ENCODE measurements at places on chromosomes 1 and 21. TPM values are rescaled to one million over a fixed set of nuclear protein-coding genes. Genes with fewer than 3 reads are reported as not detected.

DNA sequence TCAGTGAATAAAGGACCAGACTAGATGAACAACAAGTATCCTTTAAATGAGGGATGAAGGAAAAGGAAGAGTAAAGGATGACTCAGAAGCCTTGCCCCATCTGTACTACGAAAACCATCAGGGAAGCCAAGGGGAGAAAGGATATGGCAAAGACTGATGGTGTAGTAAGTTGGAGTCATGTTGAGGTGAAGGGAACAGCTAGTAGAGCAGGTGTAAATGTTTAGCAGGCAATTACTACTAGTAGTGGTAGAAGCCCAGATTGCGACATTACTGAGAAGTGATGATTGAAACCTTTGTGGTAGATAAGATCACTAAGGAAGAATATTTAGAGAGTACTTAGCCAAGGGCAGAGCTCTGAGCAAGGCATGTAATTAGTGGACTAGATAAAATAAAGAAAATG lies 84.0 kb downstream of the PHTF1 start:
- H3K27ac ChIP-seq, result no peak overlapping the region
- H3K27me3 ChIP-seq, result no peaks in the 10 kb centered on the region
- DNase-seq, result no peak
- H3K4me1 ChIP-seq, result no peaks in the 10 kb centered on the region

DNA sequence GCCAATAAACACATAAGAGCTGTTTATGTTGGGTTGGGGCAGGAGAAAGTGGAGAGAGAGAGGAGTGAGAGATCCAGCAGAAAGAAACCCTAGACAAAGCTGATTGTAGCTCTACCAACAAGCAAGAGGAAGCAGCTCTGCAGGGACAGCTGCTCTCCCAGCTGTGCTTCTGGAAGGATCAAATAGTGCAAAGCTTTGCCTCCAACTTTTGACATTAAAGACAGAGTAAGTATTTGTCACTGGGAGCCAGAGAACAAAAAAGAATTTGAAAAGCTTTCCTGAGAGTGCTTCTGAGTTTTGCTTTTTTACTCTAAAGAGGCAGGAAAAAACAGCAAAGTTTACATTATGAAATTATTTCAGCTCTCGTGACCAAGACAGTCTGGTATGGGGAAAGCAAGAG lies 28.5 kb upstream of the C1orf198 start:
- DNase-seq, result no peak
- no peaks in the 10 kb centered on the region for H3K4me1 ChIP-seq
- H3K36me3 ChIP-seq, result no peaks in the 10 kb centered on the region
- H3K27ac ChIP-seq, result no peak overlapping the region
- no peaks in the 10 kb centered on the region for H3K27me3 ChIP-seq

HPDL gene
- 8.7 TPM for total RNA-seq

GRCh38 chr1:55143684-55144083 lies 71.5 kb downstream of the USP24 start:
- H3K4me1 ChIP-seq, result no peaks in the 10 kb centered on the region
- peak; percentile 85 for DNase-seq
- H3K27me3 ChIP-seq, result no peaks in the 10 kb centered on the region
- no peak overlapping the region for H3K27ac ChIP-seq

DNA sequence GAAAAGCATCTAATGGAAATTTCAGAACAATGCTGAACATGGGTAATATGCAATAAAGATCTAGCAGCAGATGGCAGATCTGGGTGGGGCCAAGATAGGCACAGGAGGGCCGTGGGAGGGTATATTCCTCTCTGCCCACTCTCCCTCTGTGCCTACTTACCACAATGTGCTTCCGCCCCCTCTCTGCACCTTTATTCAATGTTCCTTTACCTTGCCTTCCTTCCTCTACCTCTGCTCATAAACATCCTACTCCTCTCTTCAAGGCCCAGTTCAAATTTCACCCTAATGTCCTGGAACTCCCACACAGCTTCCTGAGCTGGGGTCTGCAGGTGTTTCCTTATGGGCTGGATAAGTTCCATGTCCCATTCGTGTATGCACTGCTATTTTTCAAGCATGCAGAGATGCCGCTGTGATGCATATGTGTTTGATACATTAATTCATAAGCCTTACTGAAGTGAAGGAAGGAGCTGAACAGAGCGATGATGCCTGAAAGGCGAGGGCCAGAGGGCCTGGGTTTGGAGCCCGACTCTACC lies 65.6 kb upstream of the EDEM3 start:
- no peak overlapping the region for H3K27ac ChIP-seq
- DNase-seq, result no peak
- H3K4me1 ChIP-seq, result no peaks in the 10 kb centered on the region
- H3K27me3 ChIP-seq, result no peaks in the 10 kb centered on the region
- no peaks in the 10 kb centered on the region for H3K36me3 ChIP-seq
- H3K4me3 ChIP-seq, result no peak overlapping the region

TRIM58 gene
- total RNA-seq, result 1.7 TPM

- no peaks in the 10 kb centered on the region for H3K27me3 ChIP-seq
- H3K36me3 ChIP-seq, result no peaks in the 10 kb centered on the region
- DNase-seq, result no peak
- no peak overlapping the region for H3K4me3 ChIP-seq
- H3K27ac ChIP-seq, result no peak overlapping the region
- peaks cover 3% of the 10 kb centered on the region for H3K4me1 ChIP-seq
Measured at GRCh38 chr1:101924700-101925099, 72.0 kb downstream of the OLFM3 start.

- no peaks in the 10 kb centered on the region for H3K4me1 ChIP-seq
- no peak overlapping the region for H3K4me3 ChIP-seq
- DNase-seq, result no peak
- no peaks in the 10 kb centered on the region for H3K36me3 ChIP-seq
- no peak overlapping the region for H3K27ac ChIP-seq
Measured at GRCh38 chr1:3955196-3955772, 55.2 kb upstream of the C1orf174 start.

MAEL gene
- not detected for total RNA-seq

DNA sequence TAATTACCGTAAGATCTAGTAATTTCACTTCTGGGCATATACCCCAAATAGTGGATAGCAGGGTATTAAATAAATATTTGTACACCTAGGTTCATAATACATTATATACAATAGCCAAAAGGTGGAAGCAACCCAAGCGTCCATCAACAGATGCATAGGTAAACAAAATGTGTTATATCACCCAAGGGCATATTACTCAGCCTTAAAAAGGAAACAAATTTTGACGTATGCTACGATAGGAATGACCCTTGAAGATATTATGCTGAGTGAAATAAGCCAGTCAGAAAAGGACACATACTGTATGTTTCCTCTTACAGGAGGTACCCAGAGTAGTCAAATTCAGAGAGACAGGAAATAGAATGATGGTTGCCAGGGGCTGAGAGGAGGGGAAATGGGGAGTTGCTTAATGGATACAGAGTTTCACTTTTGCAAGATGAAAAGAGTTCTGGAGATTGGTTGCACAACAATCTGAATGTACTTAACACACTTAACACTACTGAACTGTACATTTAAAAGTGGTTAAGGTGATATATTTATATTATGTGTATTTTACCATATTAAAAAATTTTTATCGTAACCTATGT lies 36.6 kb upstream of the KCTD3 start:
- H3K4me1 ChIP-seq, result no peaks in the 10 kb centered on the region
- H3K27me3 ChIP-seq, result no peaks in the 10 kb centered on the region
- H3K4me3 ChIP-seq, result no peak overlapping the region
- H3K27ac ChIP-seq, result no peak overlapping the region

PGD gene
- total RNA-seq, result 205 TPM

SPATA46 gene
- not detected for total RNA-seq

GRCh38 chr1:182408435-182409075 lies 8.1 kb upstream of the TEDDM1 start:
- H3K4me1 ChIP-seq, result no peaks in the 10 kb centered on the region
- no peaks in the 10 kb centered on the region for H3K36me3 ChIP-seq
- no peak for DNase-seq
- no peaks in the 10 kb centered on the region for H3K27me3 ChIP-seq
- H3K27ac ChIP-seq, result no peak overlapping the region
- H3K4me3 ChIP-seq, result no peak overlapping the region

- H3K27me3 ChIP-seq, result no peaks in the 10 kb centered on the region
- no peak for DNase-seq
- no peak overlapping the region for H3K4me3 ChIP-seq
- no peaks in the 10 kb centered on the region for H3K4me1 ChIP-seq
- H3K36me3 ChIP-seq, result no peaks in the 10 kb centered on the region
Measured at GRCh38 chr1:61531716-61532115, 193.2 kb downstream of the TM2D1 start.

SZT2 gene
- 44.6 TPM for total RNA-seq

KLHL17 gene
- total RNA-seq, result 56.3 TPM

DNA sequence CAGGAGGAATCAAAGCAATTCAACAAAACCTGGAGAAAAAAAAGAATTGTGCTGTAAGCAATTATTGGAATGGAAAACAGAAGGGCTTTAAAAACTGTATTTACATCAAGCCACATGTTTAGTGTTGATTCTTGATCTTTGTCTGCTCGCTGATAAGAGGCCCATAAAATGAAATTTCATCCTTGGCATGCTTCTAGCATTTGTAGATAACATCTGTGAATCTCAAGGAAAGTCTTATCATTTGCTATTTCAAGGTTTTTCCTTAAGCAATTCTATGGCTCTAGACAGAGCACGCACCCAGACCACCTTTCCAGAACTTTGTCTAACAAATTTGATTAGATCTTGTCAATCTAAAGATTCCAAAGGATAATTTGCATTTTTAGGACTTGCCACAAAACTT lies 181.0 kb upstream of the FGGY start:
- no peaks in the 10 kb centered on the region for H3K36me3 ChIP-seq
- no peak overlapping the region for H3K4me3 ChIP-seq
- H3K4me1 ChIP-seq, result no peaks in the 10 kb centered on the region
- H3K27ac ChIP-seq, result no peak overlapping the region

PLEKHN1 gene
- 1.3 TPM for total RNA-seq

GRCh38 chr1:233328142-233328921 lies 808 bp downstream of the MAP3K21 start:
- peaks cover 40% of the 10 kb centered on the region for H3K27me3 ChIP-seq
- no peak overlapping the region for H3K27ac ChIP-seq
- DNase-seq, result peak; percentile 82
- peak overlapping the region; percentile 81 for H3K4me3 ChIP-seq

DNA sequence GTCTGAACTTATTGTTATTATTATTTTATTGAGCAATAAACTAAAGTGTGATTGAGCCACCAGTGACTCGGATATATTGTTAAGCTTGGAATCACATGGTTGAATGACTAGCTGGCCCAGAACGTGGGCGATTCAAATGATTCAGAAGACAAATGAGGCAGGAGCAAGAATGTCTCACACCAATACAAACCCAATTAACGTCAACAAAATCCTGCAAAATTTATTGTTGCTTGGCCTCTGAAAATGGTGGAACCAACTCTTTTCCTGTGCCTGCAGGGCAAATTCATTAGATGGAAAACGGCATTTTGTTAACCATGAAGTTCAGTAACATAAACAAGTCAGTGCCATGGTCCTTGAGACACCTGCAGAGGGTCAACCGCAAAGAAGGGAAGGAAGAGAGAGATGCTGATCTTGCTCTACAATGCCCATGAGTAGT lies 482.0 kb downstream of the SETD4 start:
- no peaks in the 10 kb centered on the region for H3K27me3 ChIP-seq
- no peak for DNase-seq
- no peak overlapping the region for H3K27ac ChIP-seq
- H3K36me3 ChIP-seq, result no peaks in the 10 kb centered on the region
- H3K4me3 ChIP-seq, result no peak overlapping the region

DNA sequence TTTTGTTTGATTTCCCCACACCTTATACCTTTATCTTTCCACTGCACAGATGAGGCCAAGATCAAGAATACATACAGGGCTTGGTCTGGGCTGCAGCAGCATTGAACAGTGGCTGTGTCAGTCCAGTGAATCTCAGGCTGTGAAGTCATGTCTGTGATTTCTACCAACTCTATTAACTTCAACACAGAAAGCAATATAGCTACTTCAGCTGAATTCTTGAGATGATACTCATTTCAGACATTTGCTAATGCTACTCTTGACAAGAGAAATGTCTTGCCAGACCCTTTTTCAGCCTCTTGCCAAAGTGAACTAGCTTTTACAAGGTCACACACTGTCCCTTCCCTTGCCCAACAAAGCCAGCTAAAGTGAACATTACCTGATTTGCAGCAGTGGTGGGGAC lies 25.1 kb upstream of the HSD3B1 start:
- no peak overlapping the region for H3K27ac ChIP-seq
- H3K4me3 ChIP-seq, result no peak overlapping the region
- H3K36me3 ChIP-seq, result no peaks in the 10 kb centered on the region
- H3K4me1 ChIP-seq, result no peaks in the 10 kb centered on the region
- no peak for DNase-seq

DNA sequence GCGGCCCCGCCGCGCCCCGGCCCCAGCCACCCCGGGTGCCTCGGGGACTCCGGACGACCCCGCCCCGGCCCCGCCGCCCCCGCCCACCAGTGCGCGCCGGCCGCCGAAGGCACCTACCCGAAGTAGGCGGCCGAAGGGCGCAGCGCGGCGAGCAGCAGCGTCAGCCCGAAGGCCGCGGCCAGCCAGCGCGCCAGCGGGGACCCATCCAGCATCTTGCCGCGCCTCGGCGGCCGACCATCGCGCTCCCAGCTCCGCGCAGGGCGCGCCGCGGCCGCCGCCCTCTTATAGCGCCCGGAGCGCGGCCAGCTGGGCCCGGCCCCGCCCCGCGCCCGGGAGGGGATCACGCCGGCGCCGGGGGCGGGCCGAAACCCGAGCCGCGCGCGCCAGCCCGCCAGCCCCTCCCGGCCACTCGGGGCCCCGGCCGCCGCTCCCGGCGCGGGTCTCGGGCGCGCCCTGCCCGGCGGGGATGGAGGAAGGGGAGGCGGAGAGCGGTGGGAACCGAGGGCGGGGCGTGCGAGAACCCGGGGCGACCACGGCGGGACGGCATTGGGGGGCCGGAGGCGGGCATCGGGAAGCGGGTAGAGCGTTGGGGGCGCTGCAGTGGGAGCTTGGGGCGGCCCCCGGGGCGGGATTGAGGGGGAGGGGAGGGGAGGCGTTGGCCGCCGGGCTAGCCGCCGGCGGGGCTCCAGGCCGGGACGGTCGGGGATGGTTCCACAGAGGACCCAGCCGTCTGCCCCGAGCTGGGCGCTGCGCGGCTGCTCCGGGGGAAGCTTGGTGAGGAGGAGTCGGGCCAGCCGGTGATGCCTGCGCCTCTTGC lies at the start of gene WNT9A:
Gene WNT9A (minus strand): TSS at position 257 of the 817 bp plus-strand sequence. CDS start 45 bp downstream, at position 212.
- peak within 1 kb of the TSS; percentile 81 for H3K4me3 ChIP-seq
- no peaks in the 10 kb centered on the region for H3K4me1 ChIP-seq
- no peaks in the 10 kb centered on the region for H3K36me3 ChIP-seq
- DNase-seq, result peak; percentile 87

- no peak for DNase-seq
- no peaks in the 10 kb centered on the region for H3K36me3 ChIP-seq
- H3K4me1 ChIP-seq, result no peaks in the 10 kb centered on the region
- no peaks in the 10 kb centered on the region for H3K27me3 ChIP-seq
- no peak overlapping the region for H3K27ac ChIP-seq
Measured at GRCh38 chr1:157691285-157691920, 9.2 kb downstream of the FCRL3 start.

FCAMR gene
- total RNA-seq, result not detected

GRCh38 chr1:53341521-53341895 lies 13.6 kb upstream of the LRP8 start:
- DNase-seq, result no peak
- H3K27me3 ChIP-seq, result no peaks in the 10 kb centered on the region
- H3K27ac ChIP-seq, result no peak overlapping the region
- H3K4me3 ChIP-seq, result no peak overlapping the region
- H3K4me1 ChIP-seq, result no peaks in the 10 kb centered on the region
- no peaks in the 10 kb centered on the region for H3K36me3 ChIP-seq
